ENCODE measurements at places on chromosomes 5 and 9. TPM values are rescaled to one million over a fixed set of nuclear protein-coding genes. Genes with fewer than 3 reads are reported as not detected.

Gene IL3
- total RNA-seq, result not detected

Gene ANKRD31
- total RNA-seq, result under 0.01 TPM

Gene CAAP1
- 19.2 TPM for total RNA-seq

Gene AJM1
- 1.6 TPM for total RNA-seq

Gene RUSC2
- 17.5 TPM for total RNA-seq

Gene BAG1
- 13.7 TPM for total RNA-seq

Gene CCL27
- total RNA-seq, result 0.15 TPM

Gene DBN1
- 183 TPM for total RNA-seq

Gene SAPCD2
- 1.5 TPM for total RNA-seq

Gene HSDL2
- total RNA-seq, result 60.7 TPM

Gene ROR2
- 20.9 TPM for total RNA-seq

Gene CSF1R
- under 0.01 TPM for total RNA-seq

Gene RETREG1
- total RNA-seq, result 1.0 TPM

Gene NUTM2G
- not detected for total RNA-seq

Gene BRINP1
- under 0.01 TPM for total RNA-seq

Gene PCDH12
- total RNA-seq, result 0.15 TPM

Gene FOXI1
- not detected for total RNA-seq

Data from smooth muscle cell of trachea (primary cell).